Activated T-cell treated with anti-CD3 and anti-CD28 coated beads for 48 hours (primary cell): ENCODE measurements at places on chromosomes 3 and 15.

DNA sequence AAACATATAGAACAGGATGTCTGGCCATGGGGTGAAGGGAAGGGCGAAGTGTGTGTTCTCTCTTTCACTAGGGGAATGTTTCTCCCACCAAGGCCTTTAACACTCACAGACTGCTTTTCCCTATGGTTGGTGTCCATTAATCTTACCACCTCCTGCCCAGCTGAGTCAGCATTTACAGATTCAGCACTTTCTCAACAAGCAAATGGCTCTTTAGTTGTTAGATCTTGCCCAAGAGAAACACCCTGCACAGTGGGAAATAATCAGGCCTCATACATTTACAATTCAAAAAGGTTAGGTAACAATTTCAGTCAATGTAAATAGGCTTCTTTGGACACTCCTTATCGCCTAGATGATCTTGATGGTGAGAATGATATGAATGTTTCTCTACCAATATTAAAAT is 418.2 kb downstream of the EPHA3 start:
- no peak for DNase-seq

- peak; percentile 8 for DNase-seq
These were observed 172.2 kb downstream of the SSR3 start for GRCh38 chr3:156382458-156383346.

DNA sequence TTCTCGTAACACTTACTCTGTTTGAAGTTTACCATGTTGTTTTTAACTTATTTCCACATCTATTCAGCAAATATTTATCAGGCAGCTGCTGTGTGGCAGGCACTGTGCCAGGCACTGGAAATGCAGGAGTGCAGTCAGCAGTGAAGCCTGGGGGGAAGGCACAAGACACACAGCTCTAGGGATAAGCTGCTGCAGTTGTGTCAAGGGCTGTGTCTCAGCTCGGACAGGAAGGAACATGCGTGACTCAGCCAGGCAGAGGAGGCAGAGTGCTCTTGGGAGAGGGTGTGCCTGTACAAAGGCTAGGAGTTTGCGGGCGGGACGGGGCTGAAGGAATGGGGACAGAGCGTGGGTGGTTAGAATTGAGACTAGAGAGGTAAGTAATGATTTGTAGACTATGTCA is 24.7 kb downstream of the LYSMD4 start:
- no peak for DNase-seq

DNA sequence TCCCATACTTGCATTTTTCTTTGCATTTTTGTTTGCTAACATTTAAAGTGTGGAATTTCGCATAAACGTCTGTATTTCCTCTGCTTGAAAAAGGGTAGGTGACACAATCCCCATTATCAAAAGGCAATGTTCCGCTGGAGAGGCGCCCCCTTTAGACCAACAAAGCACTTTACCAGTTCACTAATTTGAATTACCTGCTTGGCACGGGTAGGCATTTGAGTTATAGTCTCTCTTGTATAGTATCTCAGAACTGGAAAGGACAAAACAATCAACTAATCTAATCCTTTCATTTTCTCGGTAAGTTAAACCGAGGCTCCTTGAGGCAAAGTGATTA is 775 bp upstream of the CCDC39 start:
- DNase-seq = peak; percentile 20

DNA sequence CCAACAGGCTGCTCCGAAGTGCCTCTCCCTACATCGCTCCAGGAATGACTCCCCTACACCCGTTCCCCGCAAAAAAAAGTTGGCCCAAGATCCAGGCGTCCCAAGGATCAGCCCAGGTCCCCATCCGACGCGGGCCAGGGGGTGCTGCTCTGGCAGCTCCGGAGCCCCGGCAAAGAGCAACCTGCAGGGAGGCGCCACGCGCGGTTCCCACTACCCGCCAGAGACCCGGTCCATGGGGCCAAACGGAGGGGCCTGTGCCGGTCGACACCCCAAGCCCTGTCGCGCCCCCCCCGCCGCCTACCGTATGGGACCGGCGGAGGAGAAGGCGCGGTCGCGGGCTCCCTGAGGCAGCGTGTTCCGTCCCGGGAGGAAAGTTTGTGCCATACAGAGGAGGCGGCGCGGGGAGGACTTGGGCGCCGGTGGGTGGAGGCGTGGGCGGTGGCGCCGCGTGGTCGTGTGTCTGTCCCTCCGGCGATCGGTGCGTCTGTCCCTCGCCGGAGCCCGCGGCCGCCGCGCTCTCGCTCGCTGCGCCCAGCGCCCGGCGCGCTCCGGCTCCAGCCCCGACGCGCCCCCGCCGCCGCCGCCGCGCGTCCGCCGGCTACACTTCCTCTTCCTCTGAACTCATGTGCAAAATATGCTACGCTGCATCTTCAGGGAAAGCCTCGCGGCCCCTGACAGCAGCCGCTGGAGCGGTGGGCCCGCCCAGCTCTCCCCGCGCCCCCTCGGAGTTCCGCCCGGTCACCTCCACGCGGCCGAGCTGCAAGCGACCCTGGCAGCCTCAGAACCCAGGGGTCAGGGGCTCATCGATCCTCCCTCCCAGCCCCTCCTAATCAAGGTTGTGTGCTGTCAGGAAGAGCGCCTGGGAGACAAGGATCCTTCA is at the start of gene RFTN1:
Gene RFTN1, minus strand, starts transcription at position 559 of the 880 bp plus-strand sequence. CDS start 19,830 bp downstream, outside the sequence.
- DNase-seq = peak; percentile 52

DNA sequence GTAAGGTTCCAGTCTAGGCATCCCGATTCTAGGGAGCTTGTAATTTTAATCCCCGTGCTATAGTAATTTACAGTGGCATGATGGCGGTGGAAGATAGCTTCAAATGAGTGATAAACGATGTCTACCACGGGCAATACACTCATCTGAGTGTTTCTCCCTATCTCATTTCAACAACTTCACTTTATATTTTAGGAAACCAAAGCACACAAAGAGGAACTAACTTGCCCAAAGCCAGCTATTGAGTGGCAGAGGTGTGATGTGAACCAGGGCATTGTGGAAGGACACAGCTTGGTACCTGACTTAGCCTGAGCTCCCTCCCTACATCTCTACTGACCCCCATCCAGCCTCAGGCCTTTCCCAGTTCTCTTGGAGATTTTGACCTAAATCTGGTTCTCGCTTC is 16.9 kb upstream of the FILIP1L start:
- DNase-seq = no peak

DNA sequence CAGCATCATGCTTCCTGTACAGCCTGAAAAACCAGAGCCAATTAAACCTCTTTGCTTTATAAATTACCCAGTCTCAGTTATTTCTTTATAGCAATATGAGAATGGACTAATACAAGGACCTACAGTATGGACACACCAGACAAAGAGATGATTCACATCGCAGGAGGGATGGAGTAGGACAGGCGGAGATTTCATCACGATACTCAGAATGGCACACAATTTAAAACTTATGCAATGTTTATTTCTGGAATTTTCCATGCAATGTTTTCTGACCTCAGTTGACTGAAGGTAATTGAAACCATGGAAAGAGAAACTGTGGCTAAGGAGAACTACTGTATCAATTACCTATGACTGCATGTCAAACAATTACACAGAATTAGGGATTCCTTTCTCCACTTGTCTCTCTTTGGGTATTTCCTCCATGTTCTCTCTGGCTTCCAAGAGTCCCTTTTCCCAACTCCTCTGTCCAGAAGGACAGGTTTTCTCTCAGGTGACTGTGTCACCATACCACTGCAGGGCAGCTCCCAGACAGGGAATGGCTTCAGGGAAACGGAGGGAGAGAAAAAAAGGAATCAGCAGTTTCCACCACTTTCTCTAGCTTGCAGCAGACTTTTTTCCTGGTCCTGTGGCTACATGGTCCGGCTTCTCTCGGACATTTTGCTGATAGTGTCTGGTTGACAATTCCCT is 3.0 kb upstream of the ANO10 start:
- no peak for DNase-seq

GRCh38 chr3:45186871-45187270 is 39.2 kb downstream of the TMEM158 start:
- no peak for DNase-seq

- DNase-seq = no peak
These were observed 153.7 kb upstream of the TLE3 start for GRCh38 chr15:70251246-70251990.

DNA sequence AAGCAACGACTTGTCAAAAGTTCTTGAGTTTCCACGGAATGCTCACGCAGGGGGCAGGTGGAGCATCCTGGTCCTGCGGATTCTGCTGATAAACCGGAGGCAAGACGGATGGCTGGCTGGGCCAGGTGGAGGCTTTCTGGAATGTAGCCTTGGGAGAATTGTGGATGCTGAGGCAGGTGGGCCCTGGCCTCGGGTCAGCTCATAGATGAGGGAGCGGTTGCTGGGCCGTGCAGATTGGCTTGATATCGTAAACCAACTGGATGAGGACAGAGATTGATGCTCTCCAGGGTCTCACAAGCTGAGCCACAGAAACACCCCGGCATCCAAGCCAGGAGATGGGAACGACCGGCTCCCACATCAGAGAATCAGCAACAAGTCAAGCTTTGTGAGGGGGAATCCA is 50.0 kb upstream of the TFRC start:
- DNase-seq = no peak

DNA sequence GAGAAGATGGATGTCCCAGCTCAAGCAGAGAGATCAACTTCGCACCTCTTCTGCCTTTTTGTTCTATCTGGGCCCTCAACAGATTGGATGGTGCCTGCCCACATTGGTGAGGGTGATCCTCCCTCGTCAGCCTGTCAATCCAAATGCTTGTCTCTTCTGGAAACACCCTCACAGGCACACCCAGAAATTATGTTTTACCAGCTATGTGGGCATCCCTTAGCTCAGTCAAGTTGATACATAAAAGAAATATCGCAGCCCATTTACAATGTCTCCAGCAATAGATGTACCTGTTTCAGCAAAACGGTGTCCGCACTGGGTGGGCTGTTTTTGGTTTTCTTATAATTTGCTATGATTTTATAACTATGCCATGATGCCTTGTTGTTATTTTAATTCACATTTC is 27.5 kb upstream of the CA12 start:
- no peak for DNase-seq

DNA sequence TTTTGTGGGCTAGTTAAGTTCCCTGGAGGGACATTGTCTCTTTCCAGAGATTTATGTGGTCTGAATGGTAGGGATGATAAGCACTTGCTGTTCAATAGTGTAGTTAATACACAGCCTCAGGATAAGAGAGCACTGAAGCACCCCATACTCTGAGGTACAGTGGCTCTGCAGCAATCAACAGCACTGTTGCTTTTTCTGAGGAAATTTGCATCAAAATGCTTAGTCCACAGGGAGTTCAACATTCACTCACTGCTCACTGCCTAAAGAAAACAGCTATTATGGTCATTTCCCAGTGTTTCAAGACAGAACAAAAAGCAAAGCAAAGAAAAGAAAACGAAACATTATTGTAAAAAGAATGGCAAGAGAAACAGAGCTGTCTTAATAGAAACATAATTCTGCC is 441.9 kb downstream of the PLOD2 start:
- no peak for DNase-seq

- no peak for DNase-seq
These were observed 44.4 kb upstream of the TMC3 start for GRCh38 chr15:81418444-81418843.

DNA sequence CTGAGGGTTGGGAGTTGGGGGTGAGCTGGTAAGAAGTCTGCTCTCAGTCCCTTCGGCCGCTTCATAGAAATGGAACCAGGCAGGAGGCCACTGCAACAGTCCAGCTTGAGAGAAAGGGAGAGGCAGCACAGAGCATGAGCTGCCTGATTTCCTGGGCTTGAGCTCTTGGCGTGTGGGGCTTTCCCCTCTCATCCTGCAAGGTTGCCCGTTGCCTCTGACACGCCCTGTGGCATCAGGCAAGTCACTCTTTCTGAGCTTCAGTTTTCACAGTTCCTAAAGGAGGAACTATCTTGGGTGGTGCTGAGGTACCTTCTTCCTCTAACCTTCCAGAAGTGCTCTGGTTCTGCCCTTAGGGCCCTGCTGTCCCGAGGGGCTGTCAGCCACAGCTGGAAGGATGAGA is 4.9 kb downstream of the MESP2 start:
- DNase-seq = no peak

DNA sequence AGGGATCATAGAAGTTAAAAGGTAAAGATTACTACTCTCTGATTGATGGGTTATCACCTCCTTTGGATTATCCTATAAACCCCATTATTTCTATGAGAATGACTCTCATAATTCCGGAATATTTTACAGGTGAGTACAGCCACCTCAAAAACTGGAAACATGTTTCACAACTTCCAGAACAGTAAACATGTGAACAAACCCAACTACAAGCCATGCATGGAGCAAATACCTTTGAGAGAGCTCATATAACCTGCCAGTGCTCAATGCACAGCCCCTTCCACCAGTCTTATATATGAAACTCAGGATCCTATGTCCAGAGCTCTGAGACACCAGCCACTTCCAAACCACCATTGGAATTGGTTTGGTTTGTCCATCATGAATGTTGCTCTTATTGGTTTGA is 208.0 kb downstream of the MECOM start:
- DNase-seq = no peak

DNA sequence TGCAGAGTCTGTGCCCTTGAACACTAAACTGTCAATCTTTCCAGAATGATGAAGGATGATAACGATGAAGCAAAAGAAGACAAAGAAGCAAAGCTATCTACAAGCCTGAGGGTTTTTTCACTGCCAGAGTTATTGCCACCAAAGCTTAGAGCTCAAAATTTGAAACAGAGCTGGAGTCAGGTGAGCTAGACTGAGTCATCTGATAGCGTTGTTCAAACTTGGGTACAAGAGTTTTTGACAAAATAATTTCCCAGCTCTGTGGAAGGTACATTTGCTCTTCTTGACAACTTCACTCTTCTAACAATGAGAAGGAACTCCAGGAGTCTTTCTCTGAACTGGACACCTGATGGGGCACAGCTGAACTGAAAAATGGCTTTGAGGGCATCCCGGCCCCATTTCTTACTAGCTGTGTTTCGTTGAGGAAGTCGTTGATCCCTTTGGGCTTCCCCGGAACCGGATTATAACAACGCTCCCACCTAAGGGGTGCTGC is 715 bp downstream of the MCCC1 start:
- DNase-seq = no peak

DNA sequence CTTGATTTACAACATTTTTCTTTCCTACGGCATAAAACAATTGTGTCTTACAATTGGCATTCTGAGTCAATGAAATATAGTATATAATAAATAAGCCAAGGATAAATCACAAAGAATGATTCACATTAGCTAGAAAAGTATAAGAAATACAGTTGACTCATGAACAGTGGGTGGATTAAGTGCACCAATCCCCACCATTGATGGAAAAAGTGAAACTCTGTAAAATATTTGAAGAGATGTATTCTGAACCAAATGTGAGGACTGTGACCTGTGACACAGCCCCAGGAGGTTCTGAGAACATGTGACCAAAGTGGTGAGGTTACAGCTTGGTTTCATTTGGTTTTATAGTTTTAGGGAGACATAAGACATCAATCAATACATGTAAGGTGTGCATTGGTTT is 227.5 kb downstream of the ALCAM start:
- DNase-seq = no peak

DNA sequence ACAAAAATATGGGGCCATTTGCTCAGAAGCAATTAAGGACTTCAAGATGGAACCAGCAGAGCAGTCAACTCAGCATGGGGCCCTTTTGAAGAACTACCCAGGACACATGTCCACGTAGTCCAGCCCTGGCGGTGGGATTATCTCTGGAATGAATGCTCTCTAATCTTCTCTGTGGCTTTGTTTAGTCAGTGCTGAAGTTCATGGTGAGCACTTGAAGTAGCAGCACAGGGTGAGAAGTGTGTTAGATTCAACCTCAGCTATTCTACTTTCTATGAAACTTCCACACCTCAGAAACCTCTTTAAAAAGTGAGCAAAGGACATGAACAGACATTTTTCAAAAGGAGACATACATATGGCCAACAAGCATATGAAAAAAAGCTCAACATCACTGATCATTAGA is 74.4 kb downstream of the THRB start:
- DNase-seq = no peak

GRCh38 chr3:65979162-65979561 is 59.6 kb downstream of the MAGI1 start:
- DNase-seq = no peak
